Left lung (tissue), 14 donors: ENCODE measurements at places on chromosomes 4 and X. TPM values are rescaled to one million over a fixed set of nuclear protein-coding genes. Genes with fewer than 3 reads are reported as not detected.

DNA sequence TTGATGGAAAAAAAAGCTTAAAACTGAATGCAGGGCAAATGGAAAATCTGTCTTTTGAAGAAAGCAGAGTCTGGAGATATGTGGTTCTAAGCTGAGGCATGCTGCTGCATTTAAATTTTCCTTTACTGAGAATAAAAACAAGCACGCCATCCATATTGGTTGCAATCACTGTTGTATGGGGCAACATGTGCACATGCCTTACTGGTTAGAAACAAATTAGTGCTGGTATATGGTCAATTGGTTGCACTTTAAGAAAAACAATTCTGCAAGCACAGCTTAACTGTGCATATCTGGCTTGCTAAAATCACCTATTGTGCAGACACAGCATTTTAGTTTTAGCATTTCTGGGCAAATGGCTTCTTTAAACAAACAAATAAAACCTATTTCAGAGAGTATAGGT lies 239.1 kb downstream of the NDST4 start:
- DNase-seq, result no peak

GRCh38 chr4:10096978-10097335 lies 19.6 kb downstream of the WDR1 start:
- peak; percentile 74 for DNase-seq

DNA sequence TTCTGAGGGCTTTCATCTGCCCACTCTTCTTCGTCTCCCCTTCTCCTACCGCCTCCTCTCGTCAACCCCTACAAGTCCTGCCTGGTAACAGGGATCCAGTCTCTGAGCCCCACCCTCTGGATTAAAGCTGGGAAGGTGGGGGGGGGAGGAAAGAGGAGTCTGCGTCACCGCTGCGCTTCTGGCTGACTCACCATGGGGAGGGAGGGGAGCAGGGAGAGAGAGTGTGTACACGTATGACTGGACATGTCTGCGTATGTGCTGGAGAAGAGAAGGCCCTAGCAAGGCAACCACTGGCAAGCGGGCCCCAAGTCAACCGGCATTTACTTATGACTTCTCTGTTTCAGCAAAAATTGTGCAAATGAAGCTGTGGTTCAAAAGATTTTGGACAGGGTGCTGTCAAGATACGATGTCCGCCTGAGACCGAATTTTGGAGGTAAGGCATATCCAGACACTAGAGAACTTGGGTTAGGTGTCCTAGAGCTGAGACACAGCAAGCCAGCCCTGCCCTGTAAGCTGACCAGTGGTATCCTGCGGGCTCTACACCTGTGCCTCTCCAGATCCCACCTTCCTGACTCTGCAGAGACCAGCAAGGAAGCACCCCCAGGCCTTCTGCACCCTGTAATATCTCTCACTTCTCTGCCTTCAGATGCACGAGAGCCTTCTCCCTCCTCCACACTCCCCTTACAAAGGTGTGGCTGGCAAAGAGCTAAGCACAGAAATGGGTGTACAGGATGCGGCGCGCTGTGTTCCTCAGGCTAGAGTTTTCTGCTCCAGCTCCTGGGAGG lies 2.5 kb downstream of the GABRQ start:
- DNase-seq, result no peak

DNA sequence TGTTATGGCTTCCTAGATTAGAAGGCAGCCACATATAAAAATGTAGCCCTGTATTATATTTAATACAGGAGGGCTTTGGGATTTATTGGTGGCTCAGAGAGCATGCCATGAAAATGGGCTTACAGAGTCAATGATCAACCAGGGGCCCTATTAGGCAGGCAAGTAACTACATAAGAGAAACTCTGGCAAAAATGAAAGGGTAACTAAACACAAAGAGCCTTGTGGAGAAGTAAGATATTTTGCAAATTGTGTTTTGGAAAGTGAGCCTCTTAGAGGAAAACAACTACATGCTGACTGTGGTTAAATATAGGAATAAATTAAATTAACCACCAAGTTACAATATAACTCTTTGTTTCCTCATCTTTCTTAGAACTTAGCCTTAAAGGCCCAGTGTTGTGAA lies 5.5 kb downstream of the SAT1 start:
- DNase-seq, result no peak

DNA sequence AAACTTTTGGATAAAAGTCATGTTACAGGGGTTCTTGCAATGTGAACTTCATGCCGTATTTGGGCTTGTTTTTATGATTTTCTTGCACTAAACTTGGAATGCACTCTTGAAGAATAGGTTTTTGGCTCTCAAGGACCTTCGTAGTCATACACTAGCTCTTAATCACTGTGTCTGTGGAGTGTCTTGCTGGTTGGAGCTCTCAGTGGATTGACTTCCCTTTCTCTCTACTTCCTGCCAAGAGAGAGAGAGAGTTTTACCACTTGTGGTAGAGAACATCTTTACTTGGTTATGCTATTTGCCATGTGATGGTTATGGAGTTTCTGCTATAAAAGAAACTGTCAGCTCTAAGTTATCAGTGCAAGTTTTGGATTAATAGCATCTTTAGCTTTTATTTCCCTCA lies 112.4 kb downstream of the BMPR1B start:
- no peak for DNase-seq

DNA sequence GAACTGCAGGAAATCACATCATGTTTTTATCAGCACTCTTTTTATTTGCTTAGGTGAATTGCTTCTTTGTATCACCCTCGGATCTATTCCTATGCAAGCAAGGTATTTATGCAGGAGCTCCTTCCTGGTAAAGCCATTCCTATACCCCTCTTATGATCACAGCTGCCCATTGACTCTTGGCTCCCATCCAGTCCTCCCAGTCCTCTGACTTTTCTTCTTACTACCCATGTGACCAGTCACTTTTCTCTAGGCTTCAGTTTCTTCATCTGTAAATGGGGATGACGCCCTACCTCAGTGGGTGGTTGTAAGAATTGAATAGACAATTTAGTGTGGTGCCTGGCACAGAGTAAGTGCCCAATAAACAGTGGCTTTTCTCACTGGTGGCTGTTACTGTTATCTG lies 144.9 kb downstream of the FHIP1A start:
- no peak for DNase-seq

GRCh38 chrX:57822398-57822797 lies 87.9 kb downstream of the ZXDA start:
- no peak for DNase-seq

DNA sequence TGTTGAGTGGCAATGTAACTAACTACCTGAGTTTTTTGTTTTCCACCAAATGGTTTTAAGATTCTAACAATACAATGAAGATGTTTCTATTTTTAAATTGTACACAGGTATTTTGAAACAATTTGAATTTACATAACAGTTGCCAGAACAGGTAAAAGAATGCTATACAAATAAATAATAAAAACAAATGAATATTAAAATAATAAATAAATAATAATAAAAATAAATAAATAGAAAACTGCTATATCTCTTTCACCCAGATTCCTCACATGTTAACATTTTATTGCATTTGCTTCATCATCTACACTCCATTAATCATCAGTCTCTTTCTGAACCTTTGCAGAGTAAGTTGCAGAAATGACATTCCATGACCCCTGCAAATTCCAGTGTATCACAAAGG lies 32.3 kb upstream of the DSPP start:
- DNase-seq, result no peak

- DNase-seq, result no peak
Observed at GRCh38 chr4:178090640-178091411, 648.6 kb upstream of the AGA start.

GRCh38 chr4:98659741-98660462 lies 1.5 kb upstream of the TSPAN5 start:
- no peak for DNase-seq

GRCh38 chr4:81518762-81519426 lies 47.2 kb upstream of the RASGEF1B start:
- DNase-seq, result no peak

GRCh38 chr4:161350946-161351345 lies 812.9 kb downstream of the FSTL5 start:
- DNase-seq, result no peak

DNA sequence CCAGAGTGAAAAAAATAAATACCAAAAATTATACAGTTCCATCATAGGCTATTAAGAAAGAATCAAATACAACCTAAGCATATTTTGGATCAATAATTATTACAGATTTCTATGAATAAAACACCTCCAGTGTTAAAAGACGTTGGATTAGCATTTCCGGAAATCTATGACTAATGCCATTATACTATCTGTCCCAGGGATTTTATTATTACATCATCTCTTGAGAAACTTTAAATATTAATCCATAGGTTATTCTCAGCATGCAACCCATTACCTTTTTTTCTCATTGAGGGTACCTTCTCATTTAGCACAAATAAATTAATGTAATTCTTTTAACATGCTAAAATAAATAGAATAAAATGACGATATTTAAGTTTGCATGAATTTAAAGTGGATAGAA lies 44.6 kb downstream of the CXorf58 start:
- DNase-seq, result no peak

DNA sequence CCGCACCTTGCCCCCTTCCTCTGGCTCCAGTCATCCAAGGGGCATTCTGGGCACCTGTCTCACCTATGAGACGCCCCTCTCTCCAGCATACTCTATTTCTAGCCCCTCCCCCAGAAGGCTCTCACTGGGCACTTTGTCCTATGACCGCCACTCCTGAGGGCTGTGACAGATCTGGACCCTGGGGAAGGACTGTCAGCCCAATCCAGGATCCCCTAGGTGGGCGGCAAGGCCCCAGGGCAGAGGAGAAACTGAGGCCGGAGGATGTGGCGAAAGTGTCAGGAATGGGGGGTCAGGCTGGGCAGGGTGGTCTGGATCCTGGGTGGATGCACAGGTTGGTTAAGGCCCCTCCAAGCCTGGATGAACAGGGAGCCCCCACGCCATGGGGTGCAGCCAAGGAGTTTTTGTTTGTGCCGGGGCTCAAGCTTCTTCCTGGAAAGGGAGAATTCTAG lies 16.2 kb upstream of the NAT8L start:
- DNase-seq, result peak; percentile 39

F8A3 gene
- 9.0 TPM for total RNA-seq

RBM47 gene
- total RNA-seq, result 110 TPM

CCDC149 gene
- 24.6 TPM for total RNA-seq

ADGRL3 gene
- 8.0 TPM for total RNA-seq

NPY2R gene
- 0.13 TPM for total RNA-seq

OPRPN gene
- total RNA-seq, result not detected

TMPRSS11D gene
- not detected for total RNA-seq

RAB41 gene
- not detected for total RNA-seq

RAB33A gene
- total RNA-seq, result 0.58 TPM
